Nasal cavity respiratory epithelium epithelial cell of viscerocranial mucosa (primary cell): ENCODE measurements at places on chromosomes 12 and 14. TPM values are rescaled to one million over a fixed set of nuclear protein-coding genes. Genes with fewer than 3 reads are reported as not detected.

CDKN3 gene
- 0.28 and 5.5 TPM in 2 replicates for total RNA-seq

SH2B3 gene
- 3.8 and 8.1 TPM in 2 replicates for total RNA-seq

YAF2 gene
- total RNA-seq, result 12.0 and 18.6 TPM in 2 replicates

POTEM gene
- total RNA-seq, result not detected in 2 replicates
